ENCODE measurements at places on chromosomes 12 and 14.

DNA sequence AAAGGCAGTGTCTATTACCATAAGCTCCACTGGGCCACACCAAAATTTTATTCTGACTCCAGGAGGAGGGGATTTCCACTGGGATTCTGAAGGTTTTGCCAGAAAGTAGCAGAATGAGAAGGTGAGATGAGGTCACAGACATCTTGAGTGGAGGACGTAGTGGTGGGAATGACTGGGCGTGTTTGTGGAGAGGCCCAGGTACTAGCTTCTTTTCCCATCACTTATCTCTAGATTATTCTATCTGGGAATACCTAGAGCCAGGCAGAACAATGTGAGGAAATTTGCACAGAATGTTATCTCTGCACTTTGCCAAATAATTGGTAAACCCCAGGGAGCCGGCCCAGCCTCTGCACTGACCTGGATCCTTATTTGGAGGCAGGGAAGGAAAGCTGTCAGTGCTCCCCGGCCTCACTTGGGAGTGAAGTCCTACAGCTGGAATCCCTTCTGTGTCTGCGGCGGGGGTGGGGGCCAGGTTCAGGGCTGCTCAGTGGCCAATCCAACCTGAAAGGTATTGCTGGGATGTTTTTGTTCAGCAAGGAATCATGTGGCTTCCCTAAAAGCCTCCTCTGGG, 129.4 kb downstream of the C12orf75 start:
- DNase-seq = no peak

DNA sequence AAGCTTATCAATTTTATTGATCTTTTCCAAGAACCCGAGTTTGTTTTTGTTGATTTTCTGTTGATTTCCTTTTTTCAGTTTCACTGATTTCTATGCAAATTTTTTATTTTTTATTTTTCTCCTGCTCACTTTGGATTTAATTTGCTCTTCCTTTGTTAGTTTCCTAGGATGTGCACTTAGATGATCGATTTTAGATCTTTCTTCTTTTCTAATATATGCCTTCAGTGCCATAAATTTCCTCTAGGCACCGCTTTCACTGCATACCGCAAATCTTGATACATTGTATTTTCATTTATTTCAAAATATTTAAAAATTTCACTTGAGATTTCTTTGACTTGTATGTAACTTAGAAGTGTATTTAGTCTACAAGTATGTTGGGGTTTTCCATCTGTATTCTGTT, 9.5 kb downstream of the TOGARAM1 start:
- no peak for DNase-seq

DNA sequence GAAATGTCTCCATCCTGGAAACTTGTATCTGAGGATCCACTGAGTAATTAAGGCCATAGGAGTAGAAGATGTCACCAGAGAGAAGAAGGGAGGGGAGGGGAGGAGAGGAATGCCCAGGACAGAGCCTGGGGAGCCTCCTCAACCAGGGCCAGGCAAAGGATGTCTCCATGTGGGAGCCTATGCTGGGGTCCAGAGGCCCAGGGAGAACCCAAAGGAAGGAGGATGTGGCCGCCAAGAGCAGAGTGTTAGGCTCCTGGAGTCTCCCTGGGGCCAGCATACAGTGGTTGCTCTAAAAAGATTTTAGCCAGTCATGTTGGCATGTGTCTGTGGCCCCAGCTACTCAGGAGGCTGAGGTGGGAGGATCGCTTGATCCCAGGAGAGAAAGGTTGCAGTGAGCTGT, 92.6 kb downstream of the DICER1 start:
- DNase-seq = no peak

- DNase-seq = no peak
Observed at GRCh38 chr14:36647417-36647823, 14.2 kb upstream of the PAX9 start.

- no peak for DNase-seq
Observed at GRCh38 chr14:100683578-100683977, 43.1 kb upstream of the DLK1 start.

DNA sequence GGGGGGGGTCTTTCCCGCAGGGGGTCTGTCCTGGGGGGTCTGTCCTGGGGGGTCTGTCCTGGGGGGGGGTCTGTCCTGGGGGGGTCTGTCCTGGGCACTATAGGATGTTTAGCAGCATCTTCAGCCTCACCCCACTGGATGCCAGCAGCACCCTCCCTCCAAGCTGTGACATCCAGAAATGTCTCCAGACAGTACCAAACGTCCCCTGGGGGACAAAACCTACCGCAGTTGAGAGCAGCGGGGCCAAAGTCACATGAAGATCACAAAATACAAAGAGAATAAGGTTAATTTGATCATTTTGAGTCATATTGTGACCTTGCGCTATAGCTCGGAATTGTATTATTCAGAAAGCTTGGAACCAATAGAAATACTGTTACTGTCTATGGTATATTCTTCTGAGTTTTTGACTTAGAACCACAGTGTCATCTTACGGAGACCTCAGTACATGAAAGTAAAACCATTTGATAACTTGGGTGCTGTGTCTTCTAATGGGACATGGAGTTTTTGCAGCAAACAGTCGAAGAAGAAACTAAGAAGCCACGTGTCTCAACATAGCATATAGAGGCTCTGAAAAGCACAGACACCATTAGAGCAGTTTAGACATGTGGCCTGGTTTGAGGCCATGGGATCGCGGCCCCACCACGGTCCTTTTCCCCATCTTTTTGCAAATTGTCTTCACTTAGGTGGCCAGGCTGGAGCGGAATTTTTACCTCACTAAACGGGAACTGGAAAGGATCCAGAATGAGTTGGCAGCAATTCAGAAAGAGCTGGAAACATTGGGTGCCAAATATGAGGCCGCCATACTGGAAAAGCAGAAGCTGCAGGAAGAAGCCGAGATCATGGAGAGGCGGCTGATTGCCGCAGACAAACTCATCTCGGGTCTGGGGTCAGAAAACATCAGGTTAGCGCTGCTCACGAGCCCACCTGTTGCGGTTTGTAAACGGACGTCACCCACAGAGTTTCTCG, 59.9 kb downstream of the CCDC92 start:
- DNase-seq = no peak

GRCh38 chr12:54397157-54397556, 12.6 kb upstream of the ZNF385A start:
- no peak for DNase-seq

DNA sequence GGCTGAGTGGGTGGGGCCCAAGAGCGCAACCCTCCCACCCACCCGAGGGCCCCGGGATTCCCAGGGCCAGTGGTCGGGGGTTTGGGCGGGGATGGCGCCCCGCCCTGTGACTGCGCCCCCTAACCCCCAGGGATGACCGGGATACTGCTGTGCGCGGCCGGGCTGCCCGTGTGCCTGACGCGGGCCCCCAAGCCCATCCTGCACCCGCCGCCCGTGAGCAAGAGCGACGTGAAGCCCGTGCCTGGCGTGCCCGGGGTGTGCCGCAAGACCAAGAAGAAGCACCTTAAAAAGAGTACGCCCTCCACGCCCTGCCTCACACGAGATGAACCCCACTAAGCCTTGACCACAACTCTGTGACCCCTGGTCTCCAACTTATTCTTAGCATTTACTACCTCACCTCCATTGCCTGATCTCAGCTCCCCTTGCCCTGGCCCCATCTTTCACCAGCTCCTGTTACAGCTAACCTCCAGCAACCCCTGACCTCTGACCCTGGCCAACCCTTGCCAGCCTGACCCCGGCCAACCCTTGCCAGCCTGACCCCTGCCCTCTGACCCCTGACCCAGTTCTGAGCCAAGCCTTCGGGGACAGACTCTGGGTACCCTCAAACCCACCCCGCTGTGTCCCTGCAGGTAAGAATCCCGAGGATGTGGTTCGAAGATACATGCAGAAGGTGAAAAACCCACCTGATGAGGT, 37.0 kb downstream of the DTX1 start:
- no peak for DNase-seq

GRCh38 chr12:46266869-46267574, 1.8 kb downstream of the SLC38A1 start:
- DNase-seq = peak; percentile 33

DNA sequence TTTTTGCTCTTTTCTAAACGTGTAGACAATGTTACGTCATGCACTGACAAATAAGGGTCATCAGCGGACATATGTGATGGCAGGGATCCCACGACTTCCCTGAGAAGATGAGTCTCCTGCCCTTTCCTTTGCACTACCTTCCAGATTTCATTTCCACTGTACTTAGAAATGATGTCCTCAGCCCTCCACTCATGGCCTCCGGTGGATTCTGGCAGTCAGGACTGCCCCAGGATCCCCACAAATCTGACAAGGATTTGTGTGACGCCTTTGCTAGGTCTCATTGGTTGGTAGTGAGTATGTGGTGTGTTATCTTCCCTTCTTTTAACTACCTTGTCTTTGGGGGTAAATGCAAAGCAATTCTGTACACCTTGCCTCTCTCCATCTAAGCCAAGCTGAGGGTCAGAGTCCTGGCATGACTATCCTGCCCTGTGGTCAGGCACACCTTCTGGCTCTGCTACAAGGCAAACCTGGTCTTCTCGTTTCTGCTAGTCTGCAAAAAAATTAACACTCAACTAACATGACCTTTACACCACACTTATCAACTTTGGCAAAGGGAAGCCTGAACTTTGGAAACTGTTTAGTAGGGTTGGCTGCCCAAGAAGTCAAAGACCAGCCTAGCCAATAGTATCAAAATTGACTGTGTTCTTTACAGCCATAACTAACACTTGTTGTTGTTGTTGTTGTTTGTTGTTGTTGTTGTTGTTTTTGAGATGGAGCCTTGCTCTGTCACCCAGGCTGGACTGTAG, 17.3 kb upstream of the DHRS4 start:
- DNase-seq = no peak

DNA sequence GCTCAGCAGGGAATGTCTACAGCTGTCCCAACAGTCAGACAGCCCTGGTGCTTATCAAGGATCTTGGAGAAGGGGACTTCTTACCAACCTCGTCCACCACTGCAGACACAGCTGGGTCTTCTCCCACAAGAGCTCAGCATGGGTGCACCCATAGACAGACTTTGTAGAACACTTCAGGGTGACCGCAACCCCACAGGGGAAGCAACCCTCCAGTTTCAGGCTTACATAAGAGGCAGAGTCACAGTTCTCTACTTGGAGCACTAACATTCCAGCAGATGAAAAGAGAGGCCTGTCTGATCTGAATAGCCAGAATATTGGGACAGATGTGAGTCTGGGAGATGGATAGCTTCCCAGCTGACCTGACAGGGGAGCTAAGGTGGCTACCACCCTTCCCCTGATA, 3.5 kb upstream of the CLEC1A start:
- DNase-seq = no peak

- DNase-seq = no peak
Observed at GRCh38 chr14:23436327-23437132, 1.1 kb upstream of the MYH7 start.

DNA sequence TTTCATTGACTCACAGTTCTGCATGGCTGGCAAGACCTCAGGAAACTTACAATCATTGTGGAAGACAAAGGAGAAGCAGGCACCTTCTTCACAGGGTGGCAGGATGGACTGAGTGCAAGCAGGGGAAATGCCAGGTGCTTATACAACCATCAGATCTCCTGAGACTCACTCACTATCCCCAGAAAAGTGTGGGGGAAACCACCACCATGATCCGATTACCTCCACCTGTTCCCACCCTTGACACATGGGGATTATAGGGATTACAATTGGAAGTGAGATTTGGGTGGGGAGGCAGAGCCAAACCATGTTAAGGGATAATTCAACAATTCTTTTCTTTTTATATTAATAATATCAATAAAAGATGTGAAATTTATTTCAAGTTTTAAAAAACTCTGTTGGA, 34.1 kb downstream of the CNTN1 start:
- DNase-seq = no peak

DNA sequence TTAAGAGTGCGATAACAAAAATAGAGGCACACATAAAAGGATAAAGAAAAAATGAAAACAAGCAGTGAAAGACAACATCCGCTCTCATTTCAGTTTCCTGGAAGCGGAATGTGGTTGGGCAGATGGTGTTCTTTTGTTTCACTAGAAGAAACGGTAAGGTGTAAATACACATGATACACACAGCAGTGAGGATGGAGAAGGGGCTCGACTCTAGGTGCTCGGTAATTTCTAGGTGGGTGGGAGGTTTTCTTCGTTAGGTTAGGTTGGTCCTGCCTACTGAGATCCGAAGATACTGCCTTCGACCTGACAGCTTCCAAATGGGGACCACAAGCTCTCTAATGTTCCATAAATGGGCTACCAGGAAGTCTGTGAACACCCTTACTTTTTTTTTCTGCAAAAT, 1082.5 kb downstream of the BCL11B start:
- DNase-seq = no peak

GRCh38 chr12:79174626-79175025, 310.1 kb downstream of the SYT1 start:
- DNase-seq = no peak

DNA sequence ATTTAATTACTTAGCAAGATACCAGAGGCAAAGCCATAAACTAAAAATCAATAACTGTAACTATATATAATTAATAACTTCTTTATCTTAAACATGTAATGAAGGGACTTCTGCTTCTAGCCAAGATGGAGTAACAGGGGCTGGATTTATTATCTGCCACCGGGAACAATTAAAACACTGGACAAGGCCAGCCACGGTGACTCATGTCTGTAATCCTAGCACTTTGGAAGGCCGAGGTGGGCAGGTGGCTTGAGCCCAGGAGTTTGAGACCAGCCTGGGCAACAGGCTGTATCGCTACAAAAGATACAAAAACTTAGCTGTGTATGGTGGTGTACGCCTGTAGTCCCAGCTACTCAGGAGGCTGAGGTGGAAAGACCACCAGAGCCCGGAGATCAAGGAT, 113.6 kb downstream of the TAOK3 start:
- DNase-seq = no peak

DNA sequence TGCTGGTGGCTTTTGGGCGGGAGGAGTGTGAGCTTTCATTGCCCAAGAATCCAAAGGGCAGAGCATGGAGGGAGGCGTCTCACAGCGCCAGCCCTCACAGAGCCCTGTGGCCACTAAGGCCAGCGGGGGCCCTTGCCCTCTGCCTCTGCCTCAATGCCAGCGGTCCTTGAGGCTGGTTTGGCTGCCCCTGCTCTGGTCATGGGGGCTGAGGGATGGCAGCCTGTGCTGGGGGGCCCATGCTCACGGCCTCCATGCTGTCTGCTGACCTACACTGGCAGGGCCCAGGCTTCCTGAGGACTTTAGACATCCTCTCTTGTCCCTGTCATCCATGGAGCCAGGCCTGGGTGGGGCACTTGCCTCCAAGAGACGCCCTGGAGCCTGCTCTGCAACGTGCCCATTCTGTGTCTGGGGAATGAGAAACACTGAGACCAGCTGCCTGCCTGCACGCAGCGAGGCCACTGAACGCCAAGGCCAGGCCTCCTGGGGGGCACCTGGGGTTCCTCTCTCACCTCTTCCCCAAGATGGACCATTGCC, 143.4 kb downstream of the KIF26A start:
- DNase-seq = no peak

GRCh38 chr12:47190905-47191304, 111.1 kb upstream of the AMIGO2 start:
- DNase-seq = no peak

- DNase-seq = no peak
Observed at GRCh38 chr14:54652605-54653052, 85.7 kb downstream of the SAMD4A start.

- no peak for DNase-seq
Observed at GRCh38 chr14:104306450-104307040, 168.2 kb downstream of the KIF26A start.
